ENCODE measurements at places on chromosomes 3 and 15.

GRCh38 chr3:4166540-4166939, 136.6 kb upstream of the SETMAR start:
- DNase-seq = no peak

DNA sequence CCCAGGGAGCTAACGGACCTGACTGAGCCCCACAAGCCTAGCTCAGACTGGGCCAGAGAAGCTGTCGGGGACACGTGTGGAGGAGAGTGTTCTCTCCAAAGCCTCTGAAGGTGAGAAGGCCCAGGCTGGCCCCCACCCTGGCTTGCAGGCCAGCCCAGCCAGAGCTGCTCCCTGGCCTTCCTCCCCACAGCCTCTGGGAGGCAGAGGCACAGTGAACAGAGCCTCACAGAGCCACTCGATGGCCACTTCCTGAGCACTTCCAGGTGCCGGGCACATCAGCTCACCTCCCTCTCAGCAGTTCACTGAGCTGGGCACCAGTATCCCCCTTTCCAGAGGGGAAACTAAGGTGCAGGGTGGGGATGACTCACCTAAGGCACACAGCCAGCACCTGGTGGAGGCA, 109.4 kb upstream of the LINGO1 start:
- no peak for DNase-seq

DNA sequence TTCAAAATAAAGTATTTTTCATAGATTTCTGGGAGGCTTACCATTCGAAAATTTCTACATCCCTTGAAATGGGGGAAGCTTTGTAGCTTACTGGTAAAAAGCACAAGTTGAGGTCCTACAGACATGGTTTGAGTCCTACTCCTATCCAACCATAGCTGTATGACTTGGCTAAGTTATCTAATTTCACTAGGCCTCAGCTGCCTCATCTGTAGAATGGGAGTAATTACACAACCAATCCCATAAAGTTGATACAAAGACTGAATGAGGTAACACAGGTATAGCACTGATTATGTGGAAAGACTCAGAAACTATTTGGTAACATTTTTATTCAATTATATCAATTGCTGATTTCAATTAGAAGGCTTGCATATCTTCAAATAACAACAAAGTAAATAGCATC, 157.4 kb downstream of the PLD1 start:
- no peak for DNase-seq

DNA sequence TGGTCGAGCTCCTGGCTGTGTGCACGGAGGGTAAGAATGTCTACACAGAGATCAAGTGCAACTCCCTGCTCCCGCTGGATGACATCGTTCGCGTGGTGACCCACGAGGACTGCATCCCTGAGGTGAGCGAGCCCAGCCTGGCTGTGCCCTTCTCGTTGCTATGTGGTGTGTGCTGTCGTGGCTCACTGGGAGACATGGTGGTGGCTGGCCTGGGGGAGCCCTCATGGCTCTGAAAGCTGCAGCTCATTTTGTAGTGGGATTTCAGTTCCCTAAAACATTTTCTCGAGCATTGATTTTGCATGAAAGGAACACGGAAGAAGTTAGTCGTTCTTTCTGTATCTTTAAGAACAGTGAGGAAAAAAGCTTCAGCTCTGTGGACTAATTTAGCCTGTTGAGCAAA, 200.5 kb downstream of the ITPR1 start:
- DNase-seq = no peak

- no peak for DNase-seq
These were observed 53.1 kb downstream of the CACNA2D2 start for GRCh38 chr3:50450209-50450921.
